ENCODE measurements at places on chromosomes 2 and 18.

- DNase-seq: no peak
Measured at GRCh38 chr2:66442516-66443185, 7.7 kb downstream of the MEIS1 start.

GRCh38 chr2:84639751-84640150 lies 123.5 kb downstream of the DNAH6 start:
- DNase-seq: no peak

DNA sequence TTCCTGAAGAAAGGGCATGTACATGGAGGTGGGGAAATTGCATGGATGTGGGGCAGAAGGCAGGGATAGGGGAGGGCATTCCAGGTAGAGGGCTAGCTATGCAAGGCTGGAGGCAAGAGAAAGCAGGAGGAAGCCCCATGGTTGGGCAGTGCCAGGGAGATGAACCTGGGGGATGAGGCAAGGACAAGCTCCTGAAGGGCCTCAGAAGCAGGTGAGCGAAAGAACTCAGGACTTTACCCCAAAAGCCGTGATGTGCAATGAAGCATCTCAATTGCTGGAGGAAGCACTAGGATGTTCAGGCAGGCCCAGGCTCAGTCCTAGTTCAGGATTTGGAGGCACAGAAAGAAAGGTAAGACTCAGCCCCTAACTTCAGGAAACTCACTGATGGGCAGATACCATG lies 117.0 kb upstream of the EPAS1 start:
- DNase-seq: no peak

DNA sequence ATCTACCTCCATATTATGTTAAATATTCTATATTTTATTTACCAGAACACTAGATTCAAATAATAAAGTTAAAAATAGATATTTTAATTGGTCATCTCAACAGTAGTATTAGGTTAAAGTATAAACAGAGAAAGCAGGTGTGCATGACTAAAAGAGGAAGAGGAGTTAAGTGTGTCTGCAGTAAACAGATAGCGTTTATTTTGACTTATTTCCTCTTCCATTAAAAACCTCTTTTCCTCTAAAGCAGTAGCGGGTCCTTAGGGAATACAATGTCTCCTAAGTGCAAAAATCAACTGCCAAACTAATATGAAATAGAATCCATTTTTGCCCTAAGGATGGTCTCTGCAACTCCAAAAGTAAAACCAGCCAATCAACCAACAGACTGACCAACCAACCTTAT lies 27.7 kb downstream of the EIF2AK3 start:
- DNase-seq: no peak

GRCh38 chr2:209145941-209146681 lies 277.7 kb upstream of the MAP2 start:
- DNase-seq: no peak

DNA sequence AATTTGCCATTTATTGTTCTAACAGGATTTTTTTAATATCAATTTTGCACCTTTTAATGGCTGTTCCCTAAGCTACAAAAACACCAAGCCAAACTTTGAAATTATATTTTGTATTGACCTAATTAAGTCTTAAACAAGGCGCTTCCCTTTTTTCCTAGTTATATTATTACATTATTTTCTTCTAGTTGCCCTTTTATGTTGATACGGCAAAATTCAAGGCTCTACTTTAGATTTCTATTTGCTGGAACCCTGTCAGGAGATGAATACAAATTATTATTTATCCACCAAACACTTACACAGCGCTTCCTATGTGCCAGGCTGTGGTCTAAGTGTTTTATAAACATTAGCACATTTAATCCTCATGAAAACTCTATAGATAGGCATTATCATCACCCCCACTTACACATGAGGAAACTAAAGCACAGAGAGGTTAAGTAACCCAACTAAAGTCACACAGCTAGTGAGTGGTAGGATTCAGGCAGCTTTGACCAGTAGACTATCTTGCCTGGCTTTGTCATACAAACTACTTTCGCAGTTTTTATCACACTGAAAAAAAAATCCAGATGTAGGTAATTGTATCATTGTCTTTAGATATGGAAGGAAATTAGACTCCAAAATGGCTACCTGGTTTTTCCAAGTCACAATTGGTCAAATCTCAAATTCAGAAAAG lies 456.5 kb downstream of the STK39 start:
- DNase-seq: no peak

DNA sequence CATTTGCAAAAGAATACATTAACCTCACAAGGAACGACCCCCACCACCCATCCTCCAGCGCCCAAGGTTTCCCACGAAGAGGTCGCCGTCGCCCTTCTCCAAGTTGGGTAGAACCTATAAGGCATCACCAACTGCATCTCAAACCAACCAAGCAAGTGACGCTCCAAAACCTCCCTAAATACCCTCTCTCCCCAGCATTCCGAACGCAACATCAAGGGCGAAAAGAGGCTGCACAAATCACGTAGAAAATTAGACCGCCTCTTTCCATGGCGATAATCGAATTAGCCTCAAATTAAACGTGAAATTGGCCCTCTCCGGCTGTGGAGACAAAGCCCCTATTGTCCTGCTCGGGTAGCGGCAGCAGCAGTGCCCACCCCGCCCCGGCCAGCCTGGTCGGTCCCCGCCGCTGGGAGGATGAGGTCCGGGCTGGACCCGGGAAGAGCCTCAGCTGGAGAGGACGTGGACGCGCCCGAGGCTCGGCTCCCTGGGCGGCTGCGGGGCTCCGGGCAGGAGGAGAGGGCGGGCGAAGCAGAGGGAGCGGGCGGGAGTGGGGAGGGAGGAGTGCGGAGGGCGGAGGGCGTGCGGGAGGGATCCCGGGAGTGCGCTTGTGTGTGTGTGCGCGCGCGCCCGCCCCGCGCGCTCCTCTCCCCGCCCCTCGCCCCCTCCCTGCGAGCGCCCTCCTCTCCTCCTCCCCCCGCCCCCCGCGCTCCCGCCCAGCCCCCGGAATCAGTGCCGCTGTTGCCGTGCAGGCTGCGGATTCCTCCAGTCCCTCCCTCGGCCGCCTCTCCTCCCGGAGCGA lies at the start of gene SPTBN1:
SPTBN1 (plus strand) TSS at position 765 of the 799 bp plus-strand sequence. CDS start 70,092 bp downstream, outside the sequence.
- no peak for DNase-seq

DNA sequence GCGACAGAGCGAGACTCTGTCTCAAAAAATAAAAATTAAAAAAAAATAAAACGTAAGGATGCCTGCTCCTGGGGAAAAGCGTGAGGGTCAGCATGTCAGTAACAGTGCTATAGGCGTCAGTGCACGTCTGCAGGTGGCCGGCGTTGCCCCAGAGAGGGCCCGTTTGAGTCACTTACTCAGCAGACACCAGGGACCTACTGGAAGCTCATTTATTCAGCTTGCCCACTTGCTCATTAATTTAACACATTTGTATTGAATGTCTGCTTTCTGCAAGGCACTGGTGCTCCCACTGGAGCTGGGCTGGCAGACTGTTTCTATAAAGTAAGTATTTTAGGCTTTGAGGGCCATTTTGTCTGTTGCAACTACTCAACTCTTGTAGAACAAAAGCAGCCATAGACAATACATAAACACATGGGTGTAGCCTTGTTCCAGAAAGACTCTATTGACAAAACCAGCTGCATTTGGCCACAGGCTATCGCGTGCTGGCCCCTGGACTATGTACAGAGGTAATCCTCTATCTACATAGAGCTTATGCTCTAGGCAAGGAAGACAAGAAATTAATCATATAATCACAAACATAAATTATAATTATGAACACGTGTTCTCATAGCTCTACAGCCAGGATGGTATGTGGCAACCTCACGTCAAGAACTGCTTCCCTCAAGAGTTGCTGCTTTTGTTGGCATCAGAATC lies 73.2 kb downstream of the KLHL29 start:
- DNase-seq: no peak

DNA sequence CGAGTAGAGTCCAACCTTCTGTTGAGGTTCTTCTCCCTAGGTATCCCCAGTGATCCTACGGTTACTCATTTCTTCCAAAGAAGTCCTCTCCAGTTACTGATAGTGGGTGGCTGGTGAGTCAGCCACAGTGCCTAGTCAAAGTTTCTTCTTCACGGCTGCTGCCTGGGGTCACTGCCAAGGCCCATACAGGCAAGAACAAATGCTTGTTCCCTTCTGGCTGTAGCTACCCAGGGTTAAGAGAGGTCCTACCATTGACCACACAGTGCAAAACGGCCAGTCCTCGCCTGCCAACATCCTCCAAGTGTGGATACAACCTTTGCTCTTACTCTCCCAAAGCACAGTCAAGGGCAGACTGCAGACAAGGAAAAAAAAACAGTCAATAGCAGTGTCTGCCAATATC lies 2.9 kb upstream of the PTPN4 start:
- no peak for DNase-seq

- no peak for DNase-seq
Measured at GRCh38 chr2:42183775-42184174, 14.6 kb downstream of the EML4 start.

DNA sequence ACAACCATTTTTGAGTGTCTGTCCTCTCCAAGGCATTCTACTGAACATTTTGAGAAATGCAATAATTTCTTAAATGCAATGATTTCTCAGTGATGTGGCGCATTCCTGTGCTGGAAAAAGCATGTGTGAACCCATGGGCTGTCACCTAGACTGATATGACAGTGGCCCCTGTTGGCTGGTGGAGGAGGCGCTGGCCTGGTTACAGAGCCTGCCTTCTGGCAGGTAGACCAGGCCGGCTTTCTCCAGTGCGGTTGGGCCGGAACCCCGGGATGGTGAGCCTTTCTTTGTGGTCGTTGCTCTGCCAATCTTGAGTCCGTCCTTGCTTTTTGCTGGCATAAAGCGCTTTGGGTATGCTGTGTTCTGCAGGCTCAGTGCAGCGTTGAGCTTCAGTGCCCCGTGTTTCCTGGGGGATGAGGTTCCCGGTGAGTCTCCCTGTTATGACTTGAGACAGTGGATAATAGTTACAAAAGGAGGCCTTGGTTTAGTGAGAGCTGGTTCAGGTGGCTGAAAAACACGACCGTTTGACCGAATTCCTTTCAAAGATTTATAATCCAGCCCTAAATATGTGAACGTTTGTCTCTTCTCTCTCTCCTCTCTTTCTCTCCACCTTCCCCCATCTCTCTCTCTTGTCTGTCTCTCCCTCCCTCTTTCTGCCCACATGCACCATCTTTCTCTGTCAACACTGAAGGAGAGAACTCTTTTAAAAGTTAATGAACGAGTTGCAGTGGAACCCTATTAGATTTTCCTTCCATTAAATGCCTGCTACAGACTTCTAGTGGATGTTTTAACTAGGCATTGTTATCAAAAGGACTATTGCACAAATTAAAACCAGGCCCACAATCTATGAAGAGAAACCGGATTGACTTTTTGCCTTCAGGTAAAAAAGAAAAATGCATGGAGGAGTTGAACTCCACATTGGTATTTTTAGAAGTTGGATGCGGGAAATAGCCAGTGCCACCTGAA lies 34.0 kb downstream of the TSHZ1 start:
- DNase-seq: no peak

DNA sequence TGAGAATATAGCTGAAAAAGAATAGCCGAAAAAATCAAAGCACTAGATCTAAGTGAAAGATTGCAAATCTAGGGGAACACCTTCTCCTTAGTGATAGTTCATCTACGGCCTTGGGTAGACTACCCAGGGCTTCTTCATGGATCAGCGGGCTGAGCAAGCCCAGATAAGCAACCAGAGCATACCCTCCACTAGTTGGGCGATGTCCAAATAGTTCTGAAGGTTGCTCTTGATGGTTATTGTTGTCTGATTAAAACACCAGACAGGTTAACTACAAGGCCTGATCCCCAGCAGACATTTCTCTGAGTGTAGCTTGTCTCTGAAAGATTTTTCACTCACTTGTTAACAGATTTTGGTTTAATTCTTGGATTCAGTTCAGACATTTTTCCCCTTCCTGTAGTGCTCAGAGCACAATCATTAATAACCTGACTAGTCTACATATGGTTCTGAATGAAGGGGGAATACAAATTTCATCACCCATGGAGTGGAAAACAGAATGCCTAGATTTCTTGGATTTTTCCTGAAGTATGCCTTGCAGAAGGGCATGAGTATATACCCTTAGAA lies 99.6 kb downstream of the BABAM2 start:
- DNase-seq: no peak

GRCh38 chr2:23425338-23425871 lies 40.4 kb downstream of the KLHL29 start:
- DNase-seq: no peak

DNA sequence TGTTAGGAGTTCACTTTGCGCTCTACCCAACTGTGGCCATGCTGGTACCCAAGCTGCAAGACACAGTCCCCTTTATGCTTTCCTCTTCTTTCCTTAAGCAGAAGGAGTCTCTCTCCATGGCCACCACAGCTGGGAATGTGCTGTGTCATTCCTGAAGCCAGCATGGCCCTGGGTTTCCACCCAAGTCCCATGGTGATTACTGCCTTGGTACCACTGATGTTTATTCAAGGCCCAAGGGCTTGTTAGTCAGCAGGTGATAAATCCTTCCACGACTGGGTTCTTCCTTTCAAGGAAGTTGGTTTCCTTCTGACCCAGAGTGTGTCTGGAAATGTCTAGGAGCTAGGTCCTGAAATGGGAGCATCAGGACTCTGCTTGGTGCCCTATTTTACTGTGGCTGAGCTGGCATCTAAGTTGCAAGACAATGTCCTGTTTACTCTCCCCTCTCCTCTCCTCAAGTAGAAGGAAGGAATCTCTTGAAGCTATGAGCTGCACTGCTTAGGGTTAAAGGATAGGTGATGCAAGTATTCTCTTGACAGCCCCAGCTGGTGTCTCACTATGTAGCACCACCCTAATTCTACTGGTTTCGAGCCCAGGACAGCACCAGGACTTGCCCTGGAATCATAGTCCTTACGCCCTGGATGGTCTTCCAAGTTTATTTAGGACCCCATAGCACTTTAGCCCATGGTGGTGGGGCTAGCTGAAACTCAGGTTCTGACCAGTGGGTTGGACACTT lies 18.7 kb upstream of the NUP35 start:
- no peak for DNase-seq

DNA sequence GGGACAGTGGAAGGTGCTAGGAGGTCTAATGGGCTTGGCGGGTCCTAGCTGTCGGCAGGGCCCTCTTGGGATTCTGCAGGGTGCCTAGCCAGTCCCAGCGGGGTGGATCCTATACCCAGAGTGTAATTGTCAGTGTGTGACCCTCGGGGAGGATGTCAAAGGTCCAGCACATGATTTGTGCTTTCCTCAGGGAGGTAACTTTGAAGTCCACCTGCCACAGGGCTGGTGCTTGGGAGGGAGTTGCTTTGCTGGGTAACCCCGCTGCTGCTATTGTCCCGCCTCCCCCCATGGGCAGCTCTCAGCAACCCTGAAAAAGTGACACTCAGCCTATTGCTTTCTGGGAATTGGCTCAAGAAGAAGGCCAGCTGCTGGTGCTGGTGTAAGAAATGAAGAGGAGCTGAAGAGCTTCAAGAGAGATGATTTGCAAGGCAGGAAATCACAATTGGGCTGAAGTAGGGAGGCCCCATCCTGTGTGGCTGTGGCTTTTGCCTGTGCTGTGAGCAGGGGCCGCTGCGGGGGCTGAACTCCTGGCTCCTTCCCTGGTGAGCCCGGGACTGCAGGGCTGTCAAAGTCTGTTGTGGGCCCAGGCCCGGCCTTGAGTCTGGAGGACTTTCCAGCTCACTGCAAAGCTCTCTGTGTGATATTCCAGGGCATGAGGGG lies 36.4 kb downstream of the EMILIN2 start:
- DNase-seq: no peak

Measured in activated CD8-positive, alpha-beta memory T cell treated with anti-CD3 and anti-CD28 coated beads for 1 hour (primary cell).